Stimulated activated CD8-positive, alpha-beta memory T cell treated with anti-CD3 and anti-CD28 coated beads, Interleukin-15, amount 100 ng/mL, for 4 hours (primary cell): ENCODE measurements at places on chromosomes 16 and 17.

DNA sequence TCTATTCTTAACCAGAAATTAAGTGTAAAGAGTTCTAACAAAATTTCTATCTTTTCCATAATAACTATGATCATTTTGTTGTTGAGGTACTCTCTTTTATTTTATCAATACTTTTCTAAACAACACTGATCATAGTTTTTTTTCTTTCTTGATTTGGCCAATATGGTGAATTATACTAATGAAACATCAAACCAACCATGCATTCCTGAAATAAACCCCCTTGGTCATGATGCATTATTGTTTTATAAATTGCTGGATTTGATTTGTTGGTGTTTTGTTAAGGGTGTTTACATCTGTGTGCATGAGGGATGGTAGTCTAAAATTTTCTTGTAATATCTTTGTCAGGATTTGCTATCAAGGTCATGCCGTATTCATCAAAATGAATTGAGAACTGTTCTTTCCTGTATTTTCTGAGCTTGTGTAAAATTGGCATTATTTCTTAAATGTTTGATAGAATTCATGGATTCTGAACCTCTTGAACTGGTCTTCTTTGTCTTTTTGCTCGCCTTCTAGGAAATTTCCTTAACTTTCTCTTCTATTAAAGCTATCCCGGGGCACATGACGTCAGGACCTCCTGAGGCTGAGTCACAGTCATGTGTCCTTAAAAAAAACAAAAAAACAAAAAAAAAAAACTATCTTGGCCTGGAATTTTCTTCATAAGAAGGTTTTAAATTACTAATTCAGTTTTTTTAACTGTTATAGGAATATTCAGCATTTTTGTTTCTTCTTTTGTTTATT, 3.9 kb upstream of the TRIM25 start:
- no peak for DNase-seq

- DNase-seq = no peak
Measured at GRCh38 chr17:31388770-31389656, 2.5 kb upstream of the RAB11FIP4 start.

- DNase-seq = peak; percentile 35
Measured at GRCh38 chr17:28896884-28897768, at the start of gene FLOT2. Gene FLOT2, minus strand, starts transcription at chr17:28897733. Its CDS starts 159 bp downstream, at chr17:28897574.

- DNase-seq = no peak
Measured at GRCh38 chr17:60137731-60138130, 12.0 kb upstream of the CA4 start.

DNA sequence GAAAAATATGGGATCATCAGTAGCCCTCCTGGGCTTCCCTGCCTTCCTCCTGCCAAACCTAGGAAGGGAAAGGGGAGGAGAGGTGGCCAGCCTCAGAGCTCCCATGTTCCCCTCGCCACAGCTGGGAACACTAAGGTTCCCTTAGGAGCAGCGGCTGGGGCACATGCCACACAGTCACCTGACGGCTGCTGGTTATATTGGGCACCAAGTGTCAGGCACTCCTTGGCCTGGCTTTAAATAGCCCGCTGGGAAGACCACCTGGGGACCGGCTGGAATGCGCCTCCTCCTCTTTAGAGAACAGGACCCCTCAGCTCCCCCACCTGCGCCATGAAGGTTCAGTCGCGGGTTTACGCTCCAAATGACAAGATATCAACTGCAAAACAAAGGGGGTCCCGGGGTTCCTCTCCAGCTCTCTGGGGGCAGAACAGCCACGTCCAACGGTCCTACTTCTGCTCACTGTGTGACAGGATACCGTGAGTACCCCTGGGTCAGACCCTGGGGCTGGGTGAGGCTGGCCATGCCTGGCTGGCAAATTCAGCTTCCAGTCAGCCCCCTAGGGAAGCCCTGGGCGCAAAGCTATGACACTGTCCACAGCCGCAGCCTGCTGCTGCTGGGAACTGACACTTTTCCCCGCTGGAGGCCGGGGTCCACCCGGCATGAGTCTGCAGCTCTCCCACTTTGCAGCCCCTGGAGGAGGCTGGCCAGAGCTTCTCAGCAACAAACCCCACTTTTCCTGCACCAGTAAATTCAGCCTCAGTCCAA, 3.3 kb downstream of the SMIM5 start:
- no peak for DNase-seq

DNA sequence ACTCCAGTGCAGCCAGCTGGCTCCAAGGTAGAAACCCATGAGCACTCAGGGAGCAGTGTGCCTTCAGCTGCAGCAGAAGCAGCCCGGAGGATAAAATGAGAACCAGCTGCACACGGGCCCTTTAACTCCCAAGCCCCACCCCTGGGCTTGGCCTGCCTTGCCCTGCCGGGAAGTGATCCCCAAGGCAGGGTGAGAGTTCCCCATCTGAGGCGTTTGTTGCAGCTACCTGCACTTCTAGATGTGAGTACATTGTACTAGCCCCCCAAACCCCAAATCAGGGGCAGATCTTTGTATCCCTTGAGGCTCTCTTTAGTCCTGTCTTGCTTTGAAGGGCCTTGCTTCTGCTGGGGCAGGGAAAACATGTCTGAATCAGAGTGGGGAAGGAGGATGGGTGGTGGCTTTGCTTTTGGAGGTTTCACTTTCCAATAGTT, at the start of gene MVP:
Gene MVP, plus strand, starts transcription at position 192 of the 431 bp plus-strand sequence. CDS start 10,088 bp downstream, outside the sequence.
- no peak for DNase-seq

DNA sequence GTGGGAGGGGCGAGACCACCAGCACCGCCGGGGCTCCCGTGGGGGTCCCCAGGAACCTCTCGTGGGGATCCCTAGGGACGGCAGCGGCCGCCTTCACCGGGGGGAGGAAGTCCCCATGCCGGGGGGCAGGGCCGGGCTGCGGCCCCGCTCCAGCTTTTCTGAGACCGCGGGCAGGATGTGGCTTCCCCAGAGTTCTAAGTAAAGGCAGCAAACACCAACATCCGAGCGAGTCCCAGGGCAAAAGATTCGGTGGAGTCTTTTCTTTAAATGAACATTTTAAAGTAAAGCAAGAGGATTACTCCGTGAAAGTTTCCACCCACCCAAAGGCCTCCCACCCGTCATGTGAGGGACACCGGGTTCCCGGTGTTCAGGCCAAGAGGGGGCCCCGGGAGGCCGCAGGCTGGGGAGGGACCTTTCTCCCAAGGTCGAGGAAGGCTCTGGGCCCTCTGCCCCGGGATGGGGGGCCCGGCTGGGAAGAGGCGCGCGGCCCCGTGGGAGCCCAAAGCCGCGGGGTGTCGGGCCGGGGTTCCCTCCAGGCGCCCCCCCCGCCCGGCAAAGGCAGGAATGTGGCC, 137.2 kb upstream of the RPH3AL start:
- peak; percentile 26 for DNase-seq

- no peak for DNase-seq
Measured at GRCh38 chr16:56792967-56793366, 63.0 kb downstream of the NUP93 start.

DNA sequence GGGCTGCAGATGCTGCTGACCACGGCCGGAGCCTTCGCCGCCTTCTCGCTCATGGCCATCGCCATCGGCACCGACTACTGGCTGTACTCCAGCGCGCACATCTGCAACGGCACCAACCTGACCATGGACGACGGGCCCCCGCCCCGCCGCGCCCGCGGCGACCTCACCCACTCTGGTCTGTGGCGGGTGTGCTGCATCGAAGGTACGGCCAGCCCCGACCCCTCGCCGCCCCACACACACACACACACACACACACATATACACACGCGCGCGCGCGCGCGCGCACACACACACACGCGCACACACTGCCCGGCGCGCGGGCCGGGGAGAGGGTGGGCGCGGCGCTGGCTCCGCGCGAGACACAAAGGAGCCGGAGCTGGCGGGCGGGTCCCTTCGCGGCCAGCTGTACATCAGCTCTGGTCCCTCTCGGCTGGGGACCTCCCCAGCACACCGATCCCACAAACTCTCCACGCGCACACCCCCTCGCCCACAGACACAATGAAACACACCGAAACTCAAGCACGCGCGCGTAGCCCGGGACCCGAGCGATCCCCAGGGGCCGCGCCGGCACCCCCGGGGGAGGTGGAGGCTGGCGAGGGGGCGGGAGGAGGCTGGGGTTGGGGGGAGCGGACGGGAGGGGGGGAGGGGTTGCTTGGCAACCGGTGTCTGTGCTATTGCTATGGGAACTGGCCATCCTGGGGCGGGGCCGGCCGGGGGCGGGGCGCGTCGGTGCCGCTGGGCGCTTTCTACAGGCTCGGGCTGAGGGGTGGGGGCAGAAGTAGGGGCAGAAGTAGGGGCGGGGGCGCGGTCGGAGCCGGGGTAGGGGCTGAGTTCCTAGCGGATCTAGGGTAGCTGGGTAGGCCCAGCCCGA, 658 bp downstream of the CACNG4 start:
- DNase-seq = no peak

DNA sequence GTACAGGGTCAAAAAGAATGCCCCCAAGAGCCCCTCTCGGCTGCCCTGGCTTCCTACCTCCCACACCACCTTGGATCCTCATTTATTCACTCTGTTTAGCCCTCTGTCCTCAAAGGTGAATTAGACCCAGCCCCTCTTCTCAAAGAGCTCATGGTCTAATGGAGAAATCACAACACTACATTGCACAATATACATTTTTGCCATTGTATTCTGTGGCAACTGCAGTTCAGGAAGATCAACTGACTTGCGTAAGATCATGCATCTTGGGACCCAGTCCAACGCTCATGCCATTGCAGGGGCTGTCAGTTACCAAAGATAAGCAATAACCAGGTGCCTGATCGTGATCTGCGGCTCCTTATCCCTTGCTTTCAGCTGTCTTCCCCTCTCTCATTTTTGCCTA, 1.4 kb downstream of the KRT38 start:
- DNase-seq = no peak

GRCh38 chr17:72399608-72400487, 279.0 kb downstream of the SOX9 start:
- no peak for DNase-seq
